EL (cell line): ENCODE measurements at places on chromosomes 3 and 15.
A peak's percentile ranks its signal among the peaks of the same experiment; 100 is the strongest.

- DNase-seq: no peak
Observed at GRCh38 chr3:99330281-99330680, 308.1 kb upstream of the COL8A1 start.

DNA sequence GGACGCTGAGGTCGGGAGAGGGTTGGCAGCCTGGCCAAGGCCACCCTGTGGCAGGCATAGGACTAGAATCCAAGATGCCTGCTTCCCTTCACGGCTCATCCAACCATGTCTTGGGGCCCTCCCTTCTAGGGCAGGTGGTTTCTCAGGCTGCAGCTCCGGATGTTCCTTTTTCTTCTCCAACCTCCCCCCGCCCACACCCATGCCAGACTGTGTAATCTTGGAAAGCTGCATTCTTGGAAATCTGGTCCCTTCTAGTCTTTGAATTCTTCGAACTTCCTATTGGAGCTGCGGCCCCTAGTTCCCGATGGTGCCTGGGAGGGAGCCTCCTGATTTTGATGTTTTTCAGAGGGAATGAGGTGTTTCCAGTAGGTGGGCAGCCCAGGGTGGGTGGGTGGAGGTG lies 109.8 kb downstream of the FBLN2 start:
- DNase-seq: no peak

- peak; percentile 58 for DNase-seq
Observed at GRCh38 chr15:31489801-31490646, 163.4 kb downstream of the KLF13 start.

- DNase-seq: peak; percentile 26
Observed at GRCh38 chr3:114155370-114155821, 23.5 kb downstream of the DRD3 start.

DNA sequence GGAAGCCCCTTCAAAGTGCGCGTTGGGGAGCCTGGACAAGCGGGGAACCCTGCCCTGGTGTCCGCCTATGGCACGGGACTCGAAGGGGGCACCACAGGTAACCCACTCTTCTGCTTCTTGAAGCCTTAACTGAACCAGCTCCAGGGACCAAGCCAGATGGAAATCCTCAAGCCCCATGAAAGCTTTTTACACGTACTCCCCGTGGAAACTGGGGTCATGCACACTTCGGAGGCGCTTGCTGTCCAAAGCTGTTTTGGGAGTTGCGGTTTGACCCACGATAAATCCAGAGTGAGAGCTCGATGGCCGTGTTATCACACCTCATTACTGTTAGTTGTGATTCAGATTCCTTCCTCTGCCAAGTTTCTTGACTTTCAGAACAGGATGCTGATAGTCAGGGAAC lies 47.5 kb downstream of the DNASE1L3 start:
- DNase-seq: no peak

GRCh38 chr3:141881702-141882101 lies 5.3 kb downstream of the ATP1B3 start:
- no peak for DNase-seq

DNA sequence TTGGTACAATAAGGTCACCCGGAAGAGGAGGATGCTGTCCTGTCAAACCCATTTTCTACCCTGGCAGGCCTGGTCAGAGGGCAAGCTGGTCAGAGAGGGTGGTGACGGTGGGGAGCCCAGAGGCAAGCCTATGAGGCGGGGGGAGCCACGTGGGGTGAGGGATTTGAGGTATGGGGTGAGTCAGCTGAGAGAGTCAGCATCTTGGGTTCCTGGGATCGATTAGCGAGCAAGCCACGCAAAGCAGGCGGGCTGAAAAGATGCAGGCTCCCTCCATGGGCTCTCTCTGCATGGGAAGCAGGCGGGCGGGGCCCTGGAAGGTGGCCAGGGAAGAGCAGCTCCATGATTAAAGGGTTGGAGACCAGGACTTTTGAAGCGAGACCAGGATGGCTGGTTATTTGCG lies 48.1 kb downstream of the MAGEF1 start:
- peak; percentile 31 for DNase-seq

DNA sequence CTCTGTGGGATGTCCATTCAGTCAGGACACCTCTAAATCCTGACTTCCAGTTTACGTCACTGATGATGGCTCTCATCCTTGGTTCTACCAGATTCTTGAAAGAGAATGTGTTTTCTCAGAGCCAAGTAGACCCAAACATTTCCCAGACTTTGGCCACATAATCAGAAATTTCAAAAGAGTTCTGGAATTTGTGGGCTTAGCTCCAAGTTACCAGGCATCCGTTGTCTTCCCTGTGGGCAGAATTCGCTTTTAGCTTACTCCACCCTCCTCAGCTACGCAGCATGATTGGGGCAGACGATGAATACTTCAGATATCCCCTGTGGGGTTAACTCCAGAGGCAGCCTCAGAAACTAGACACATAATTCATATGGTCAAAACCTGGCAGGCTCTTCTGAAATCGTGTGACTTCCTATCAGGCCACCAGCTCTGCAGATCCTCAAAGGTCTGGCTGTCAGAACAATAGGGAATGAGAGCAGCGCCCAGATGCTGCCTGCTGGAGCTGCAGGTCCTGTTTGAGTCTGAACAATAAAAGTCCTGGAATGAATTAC lies 30.6 kb downstream of the CRTC3 start:
- peak; percentile 98 for DNase-seq

DNA sequence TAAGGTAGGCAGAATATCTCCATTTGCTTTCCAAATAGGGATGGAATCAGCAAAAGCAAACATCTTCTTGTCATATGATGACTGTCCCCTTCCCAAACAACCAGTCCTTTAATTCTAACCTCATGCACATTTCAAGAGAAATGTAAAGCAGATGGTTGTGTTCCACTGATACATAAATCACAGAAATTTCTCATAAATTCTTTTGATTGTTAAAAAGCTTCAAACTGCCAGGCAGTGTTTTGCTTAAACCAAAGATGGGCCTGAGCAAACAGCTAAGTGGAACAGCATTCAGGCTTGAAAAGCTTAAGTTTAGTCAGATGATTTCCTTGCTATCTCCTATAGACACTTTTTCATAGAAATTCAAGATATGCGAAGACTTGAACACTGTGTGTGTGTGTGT lies 74.3 kb upstream of the SOX2 start:
- DNase-seq: no peak
